ENCODE measurements at places on chromosomes 6 and 20.

- no peak for DNase-seq
These were observed 63.7 kb downstream of the PXDC1 start for GRCh38 chr6:3687847-3688246.

GRCh38 chr6:157688960-157689599 is 134.0 kb upstream of the SNX9 start:
- no peak for DNase-seq

GRCh38 chr20:46260480-46260879 is 47.8 kb downstream of the CDH22 start:
- peak; percentile 22 for DNase-seq

GRCh38 chr20:8334641-8335040 is 202.6 kb downstream of the PLCB1 start:
- no peak for DNase-seq

GRCh38 chr6:122997541-122998150 is 1.6 kb downstream of the CLVS2 start:
- DNase-seq = no peak

DNA sequence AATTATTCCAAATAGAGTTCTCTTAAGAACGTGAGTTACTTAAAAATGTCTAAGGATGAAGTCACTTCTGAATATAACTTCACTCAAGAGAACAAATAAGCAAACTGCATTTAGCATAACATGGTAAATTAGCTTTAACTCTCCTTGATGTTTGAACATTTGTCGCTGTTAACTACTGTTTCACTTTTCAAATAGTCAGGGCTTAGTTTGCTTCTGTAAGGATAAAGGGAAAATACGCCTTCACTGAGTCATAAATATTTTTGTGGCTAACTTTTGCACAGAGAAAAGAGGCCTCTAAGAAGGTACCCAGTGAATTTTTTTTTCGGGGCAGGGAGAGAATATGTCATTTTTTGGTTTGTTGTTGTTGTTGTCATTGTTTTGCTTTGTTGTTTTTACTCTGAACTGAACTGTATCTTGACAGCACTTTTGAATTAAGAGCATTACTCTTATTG is 8.1 kb downstream of the PTPN1 start:
- DNase-seq = peak; percentile 76

DNA sequence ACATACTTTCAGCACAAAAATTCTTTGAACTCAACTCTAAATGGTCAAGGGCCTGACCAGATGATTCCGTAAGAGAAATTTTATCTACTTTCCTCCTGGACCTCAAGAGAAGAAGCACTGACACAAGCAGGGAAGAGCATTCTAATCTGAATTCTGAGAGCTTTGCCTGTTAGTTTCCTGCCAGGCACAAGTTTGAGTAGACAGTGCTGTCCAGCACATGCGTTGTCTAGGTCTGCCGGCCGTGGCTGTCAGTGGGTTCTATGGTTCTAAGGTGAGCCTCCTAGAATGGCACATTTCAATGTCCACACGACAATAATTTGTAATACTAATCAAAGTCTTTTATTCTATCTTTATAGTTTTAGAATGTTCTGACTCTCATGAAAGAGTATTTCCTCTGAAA is 91.9 kb downstream of the RFPL4B start:
- no peak for DNase-seq

DNA sequence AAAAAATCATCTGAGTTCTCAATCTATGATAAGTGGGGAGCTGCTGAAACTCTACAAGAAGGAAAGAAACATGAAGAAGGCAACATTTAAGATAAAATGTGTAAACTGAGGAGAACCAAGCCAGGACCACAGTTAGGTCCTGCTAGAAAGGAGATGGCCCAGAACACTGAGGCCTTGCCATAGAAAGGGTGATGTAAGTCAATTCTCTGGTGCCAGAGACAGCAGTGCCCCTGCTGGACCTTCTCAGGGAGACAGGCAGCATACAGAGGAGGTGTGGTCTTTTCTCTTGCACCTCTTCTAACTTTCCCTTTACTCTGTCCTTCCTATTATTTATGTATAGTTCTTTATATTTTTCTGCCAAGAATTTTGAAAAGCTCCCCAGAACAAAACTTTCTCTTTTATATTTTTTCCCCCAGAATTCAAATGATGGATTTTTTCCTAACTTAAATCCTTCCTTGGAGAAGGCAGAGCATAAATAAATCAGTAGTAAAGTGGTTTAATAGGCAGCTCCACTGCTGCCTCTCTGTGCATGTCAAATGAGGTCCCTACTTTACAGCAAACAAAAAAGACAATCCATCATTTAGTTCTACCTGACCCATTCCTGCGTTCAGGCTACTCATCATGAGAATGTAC is 9.0 kb downstream of the UQCC2 start:
- peak; percentile 68 for DNase-seq

- DNase-seq = no peak
These were observed 52.1 kb downstream of the TMEM200A start for GRCh38 chr6:130417951-130418350.

DNA sequence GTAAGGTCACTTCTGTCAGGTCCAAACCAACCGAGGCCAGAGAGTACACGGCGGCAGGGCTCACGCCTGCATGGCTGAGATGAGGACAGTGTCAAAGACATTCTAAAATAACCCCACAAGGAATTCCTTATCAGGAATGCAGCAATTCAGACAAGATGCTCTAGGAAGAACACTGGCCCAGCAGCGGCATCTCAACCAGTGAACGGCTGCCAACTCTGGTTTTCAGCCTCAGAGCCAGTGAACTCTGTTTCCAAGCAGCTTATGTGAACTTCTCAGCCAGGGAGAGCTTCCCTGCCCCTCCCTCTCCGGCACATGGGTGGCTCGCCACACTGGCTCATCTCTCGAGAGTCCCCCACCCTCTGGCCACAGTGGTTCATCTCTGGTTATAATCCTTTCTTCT is 36.9 kb downstream of the KCNQ2 start:
- DNase-seq = no peak

DNA sequence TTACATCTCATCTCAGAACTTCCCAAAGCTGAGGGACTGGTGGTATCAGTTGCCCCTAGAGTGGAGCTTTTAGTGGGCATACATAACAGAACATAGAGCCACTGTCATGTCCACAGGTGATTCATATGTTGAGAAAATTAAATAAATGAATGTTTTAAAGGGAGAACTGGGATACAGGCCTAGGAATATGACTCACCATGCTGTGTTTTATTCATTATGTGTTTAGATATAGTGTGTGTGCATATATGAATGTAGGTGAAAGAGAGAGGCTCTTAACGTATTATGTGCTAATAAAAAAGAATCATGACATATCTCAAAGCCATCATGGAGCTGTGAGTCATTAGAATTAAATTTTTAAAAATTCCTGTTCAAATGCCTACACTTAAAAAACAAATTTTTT is 332.2 kb upstream of the RSPO3 start:
- no peak for DNase-seq

- peak; percentile 35 for DNase-seq
These were observed 146.7 kb downstream of the TASP1 start for GRCh38 chr20:13492001-13492481.

GRCh38 chr6:54037277-54037779 is 73.9 kb upstream of the MLIP start:
- DNase-seq = no peak

DNA sequence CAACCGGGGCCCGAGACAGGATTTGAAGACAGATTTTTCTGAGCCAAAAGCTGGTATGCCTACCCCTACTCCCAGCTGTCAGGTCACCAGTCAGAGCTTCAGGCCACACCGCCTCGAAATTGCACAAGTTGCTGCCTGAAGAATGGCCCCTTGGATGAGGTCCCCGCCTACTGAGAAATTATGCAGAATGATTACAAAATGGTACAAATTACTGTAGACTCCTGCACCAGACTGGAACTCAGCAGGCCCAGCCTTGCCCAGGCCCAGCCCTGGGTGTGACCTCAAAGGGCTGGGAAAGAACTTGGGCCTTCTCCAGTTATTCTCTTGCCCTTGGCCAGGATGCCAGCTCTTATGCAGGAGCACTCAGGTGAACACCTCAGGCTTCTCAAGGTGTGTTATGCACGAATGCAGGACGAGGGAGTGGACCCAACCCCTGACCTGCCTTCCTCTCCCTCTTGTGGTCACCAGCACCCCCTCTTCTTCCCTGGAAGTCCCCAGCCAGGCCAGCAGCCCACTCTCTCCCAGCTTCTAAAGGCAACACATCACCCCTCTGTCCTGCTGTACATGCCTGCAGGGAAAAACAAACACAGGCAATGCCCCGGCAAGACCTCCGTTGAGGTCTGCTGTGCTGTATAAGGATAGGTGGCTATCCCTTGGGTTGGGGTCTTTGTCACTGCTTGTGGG is 88.7 kb upstream of the NAA20 start:
- DNase-seq = peak; percentile 63

DNA sequence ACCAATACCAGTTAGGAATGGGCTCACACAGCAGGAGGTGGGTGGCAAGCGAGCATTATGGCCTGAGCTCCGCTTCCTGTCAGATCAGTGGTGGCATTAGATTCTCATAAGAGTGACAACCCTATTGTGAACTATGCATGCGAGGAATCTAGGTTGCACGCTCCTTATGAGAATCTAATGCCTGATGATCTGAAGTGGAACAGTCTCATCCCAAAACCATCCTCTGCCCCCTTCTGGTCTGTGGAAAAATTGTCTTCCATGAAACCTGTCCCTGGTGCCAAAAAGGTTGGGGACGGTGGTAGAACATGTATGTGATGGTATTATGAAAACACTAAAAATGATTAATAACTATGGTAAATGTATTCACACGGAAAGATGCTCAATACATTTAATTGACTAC is 99.7 kb upstream of the HIVEP1 start:
- DNase-seq = peak; percentile 14

GRCh38 chr6:10449751-10450150 is 34.9 kb upstream of the TFAP2A start:
- DNase-seq = no peak

GRCh38 chr6:35919085-35919826 is 1.6 kb downstream of the SRPK1 start:
- peak; percentile 62 for DNase-seq

DNA sequence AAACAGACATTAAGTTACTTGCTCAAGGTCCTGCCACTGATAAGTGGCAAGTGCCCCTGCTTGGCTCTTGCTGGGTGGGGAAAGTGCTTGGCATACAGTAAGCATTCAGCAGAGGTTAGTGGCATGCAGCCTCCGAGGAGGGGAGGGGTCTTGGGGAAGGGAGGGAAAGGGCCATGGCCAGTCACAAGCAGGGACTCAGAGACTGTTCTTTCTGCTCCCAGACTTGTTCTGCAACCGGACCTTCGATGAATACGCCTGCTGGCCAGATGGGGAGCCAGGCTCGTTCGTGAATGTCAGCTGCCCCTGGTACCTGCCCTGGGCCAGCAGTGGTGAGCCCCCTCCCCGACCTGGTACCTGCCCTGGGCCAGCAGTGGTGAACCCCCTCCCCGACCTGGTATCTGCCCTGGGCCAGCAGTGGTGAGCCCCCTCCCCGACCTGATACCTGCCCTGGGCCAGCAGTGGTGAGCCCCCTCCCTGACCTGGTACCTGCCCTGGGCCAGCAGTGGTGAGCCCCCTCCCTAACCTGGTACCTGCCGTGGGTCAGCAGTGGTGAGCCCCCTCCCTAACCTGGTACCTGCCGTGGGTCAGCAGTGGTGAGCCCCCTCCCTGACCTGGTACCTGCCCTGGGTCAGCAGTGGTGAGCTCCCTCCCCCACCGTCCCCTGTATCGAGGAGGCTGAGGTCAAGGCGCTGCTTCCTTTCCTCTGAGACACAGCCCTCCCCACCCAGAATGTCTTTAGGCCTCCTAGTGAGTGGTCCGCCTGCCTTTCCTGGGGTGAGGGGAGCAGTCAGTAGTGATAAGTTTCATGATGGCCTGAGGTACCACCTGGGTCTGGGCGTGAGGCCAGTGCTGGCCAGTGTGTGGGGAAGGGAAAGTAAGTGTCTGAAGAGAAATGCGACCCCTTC is 8.9 kb downstream of the GLP1R start:
- DNase-seq = no peak

- no peak for DNase-seq
These were observed 39.8 kb downstream of the GMPR start for GRCh38 chr6:16278048-16278724.

- DNase-seq = no peak
These were observed 16.3 kb upstream of the FOXC1 start for GRCh38 chr6:1593286-1593957.

GRCh38 chr6:27451660-27452390 is 21.1 kb downstream of the ZNF184 start:
- DNase-seq = no peak

GRCh38 chr6:42383421-42384205 is 68.1 kb downstream of the TRERF1 start:
- no peak for DNase-seq

DNA sequence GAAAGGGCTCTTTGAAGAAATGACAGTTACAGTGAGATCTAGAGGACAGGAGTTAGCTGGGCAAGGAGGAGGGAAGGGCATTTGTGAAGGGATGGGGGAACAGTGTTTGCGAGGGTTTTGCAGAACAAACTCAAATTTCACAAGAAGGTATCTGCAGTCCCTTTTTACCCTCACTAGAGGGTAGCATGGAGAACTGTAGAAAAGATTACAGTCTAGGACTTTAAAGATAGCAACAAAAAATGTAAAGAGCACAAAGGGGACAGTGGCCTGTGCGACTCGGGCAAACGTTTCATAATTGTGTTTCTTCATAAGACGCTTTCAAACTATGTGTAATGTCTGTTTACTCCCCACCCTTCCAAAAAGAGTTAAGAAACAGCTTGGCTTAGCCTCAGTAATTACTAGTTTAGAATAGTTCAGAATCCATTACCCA is 21.2 kb upstream of the ASXL1 start:
- peak; percentile 74 for DNase-seq

GRCh38 chr6:52209770-52210169 is 23.6 kb downstream of the IL17A start:
- DNase-seq = no peak

GRCh38 chr20:59064214-59064722 is 21.7 kb upstream of the PRELID3B start:
- DNase-seq = no peak

DNA sequence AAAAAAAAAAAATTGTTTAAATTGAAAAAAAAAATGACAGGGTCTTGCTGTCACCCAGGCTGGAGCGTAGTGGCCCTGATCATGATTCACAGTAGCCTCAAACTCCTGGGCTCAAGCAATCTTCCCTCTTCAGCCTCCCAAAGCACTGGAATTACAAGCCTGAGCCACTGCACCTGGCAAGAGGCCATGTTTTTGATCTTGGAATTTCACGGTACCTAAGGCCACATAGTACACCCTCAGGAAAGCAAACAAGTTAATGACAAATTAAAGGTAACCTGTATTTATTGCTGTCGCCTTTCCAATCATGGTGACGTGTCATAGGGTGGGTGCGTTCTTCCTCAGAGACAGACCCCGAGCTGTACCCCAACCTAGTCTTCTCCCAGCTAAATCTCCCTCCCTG is 79.2 kb downstream of the LINC00237 start:
- no peak for DNase-seq

GRCh38 chr20:45347936-45348778 is at the start of gene SDC4:
Gene SDC4, minus strand, starts transcription at chr20:45348424. Its CDS starts 40 bp downstream, at chr20:45348384.
- peak; percentile 89 for DNase-seq

DNA sequence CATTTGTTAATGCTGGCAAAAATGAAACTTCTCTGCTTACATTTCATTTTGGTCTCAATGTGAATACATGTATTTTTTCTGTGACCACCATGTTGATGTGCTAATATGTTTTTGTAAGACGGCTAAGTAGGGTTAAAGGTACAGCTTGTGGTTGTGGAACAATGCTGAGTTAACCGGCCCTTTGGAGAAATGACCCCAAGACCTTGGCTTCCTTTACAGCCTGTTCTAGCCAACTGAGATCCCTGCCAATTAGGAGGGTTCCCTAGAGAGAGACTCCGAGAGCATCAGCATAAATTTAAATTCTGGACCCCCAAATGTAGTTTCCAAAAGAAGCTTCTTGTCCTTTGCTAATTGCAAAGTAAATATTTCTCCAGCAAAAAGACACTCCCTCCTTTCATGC is 44.4 kb downstream of the RSPO3 start:
- DNase-seq = no peak

- no peak for DNase-seq
These were observed 17.0 kb downstream of the MAPK13 start for GRCh38 chr6:36147294-36147693.
